ENCODE measurements at places on chromosomes 6 and 20.

DNA sequence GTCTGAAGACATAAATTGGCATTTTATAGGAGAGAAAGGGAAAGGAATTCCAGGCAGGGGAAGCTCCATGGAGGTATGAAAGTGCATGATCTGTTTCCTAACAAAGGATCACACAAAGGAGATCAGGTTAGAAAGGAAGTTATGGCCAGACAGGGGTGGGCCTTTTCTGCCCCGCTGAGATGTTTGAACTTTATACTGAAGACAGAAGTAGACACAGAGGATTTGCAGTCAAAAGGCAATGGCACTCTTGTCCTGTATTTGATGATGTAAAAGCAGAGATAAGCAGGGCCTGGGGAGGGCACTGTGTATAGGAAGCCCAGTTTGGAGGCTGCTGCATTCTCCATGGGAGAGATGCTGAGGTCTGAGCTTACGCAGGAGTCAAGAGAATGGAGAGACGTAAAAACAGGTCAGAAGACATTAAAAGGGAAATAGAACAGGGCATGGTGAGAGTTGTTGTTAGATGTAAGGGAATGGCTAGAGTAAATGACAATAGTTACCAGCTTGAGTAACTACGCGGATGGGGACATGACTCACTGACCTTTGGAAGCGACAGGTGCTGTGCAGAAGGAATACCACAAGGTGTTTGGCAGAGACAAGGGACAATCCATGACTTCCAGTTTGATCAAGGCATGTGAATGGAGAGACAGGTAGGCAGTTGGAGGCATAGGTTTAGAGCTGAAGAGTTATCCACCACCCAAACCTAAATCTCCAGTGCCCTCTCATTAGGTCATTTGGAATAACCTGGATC, 190.6 kb upstream of the SASH1 start:
- DNase-seq, result no peak

GRCh38 chr6:105797286-105797979, 288.7 kb upstream of the PRDM1 start:
- DNase-seq, result no peak

- no peak for DNase-seq
Observed at GRCh38 chr6:34630040-34630439, 66.5 kb downstream of the ILRUN start.

- DNase-seq, result no peak
Observed at GRCh38 chr6:75460681-75461080, 32.9 kb downstream of the FILIP1 start.

DNA sequence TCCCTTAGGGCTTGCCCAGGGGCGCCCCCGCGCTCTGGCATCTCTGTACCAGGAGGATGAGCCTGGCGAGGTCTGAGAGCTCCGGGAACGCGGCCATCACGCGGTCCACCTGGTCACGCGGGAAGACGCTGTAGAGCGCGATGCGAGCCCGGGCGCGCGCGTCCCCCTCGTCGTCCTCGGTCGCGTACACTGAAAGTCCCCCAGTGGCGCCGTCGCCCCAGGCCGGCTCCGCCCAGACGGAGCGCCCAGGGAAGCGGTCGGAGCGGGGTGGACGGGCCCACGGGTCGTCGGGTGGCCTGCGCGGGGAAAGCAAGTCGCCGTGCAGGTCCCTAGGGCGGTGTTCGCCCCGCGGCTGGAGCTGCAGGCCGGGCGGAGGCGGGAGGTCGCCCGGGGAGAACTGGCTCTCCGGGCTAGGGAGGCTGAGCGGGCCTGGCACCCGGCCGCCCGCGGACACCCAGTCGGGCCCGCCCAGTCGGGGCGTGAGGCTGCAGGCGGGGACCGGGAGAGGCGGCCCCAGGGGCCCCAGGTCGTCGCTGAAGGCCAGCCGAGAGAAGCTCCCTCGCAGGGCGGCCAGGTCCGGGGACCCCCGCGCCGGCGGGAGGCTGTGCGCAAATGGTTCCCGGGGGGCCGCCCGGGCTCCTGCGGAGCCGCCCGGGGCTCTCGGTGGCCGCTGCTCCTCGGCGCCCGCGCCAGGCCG, 34.0 kb downstream of the ZC3H12D start:
- DNase-seq, result no peak
